Effector CD8-positive, alpha-beta T cell (primary cell): ENCODE measurements at places on chromosomes 11 and 22.

- peak; percentile 54 for DNase-seq
Measured at GRCh38 chr11:8099291-8099899, 18.4 kb downstream of the TUB start.

DNA sequence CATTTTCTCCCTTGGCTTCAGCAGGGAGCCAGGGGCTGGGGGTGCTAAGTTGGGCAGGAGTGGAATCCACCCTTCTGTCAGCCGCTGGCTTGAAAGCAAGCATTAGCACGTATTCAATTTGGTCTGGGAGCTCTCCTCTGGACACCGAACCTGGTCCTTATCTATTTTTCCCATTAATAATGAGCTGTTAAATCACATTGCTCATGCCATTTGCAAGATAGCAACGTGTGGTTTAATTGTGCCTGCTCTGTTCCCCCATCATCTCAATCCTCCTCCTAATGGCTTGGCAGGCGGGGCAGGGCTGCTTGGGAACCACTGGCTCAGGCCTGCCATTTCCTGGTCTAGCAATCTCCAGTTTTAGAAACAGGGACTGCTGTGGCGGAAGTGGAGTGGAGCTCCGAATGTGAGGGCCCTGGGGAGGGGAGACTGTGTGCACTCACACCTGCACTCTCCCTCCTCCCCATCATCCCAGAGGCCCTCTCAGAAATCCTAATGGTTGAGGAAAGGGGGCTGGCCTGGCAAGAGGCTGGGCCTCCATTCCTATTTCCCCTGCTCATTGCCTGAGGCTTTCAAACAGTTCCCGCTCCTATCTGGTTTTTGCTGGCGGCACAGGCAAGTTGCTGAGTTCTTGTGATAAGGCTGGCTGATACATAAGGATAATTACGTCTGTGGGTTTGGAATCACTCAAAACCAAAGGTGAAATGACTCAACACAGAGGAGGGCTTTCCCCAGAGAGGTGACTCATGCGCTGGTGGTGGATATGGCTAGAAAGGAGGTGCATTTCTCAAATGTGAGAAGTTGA lies 201.2 kb upstream of the E2F8 start:
- DNase-seq = no peak

- no peak for DNase-seq
Measured at GRCh38 chr11:65304613-65305012, 10.1 kb upstream of the CDC42EP2 start.

- no peak for DNase-seq
Measured at GRCh38 chr11:2740275-2740940, 40.6 kb upstream of the KCNQ1OT1 start.

DNA sequence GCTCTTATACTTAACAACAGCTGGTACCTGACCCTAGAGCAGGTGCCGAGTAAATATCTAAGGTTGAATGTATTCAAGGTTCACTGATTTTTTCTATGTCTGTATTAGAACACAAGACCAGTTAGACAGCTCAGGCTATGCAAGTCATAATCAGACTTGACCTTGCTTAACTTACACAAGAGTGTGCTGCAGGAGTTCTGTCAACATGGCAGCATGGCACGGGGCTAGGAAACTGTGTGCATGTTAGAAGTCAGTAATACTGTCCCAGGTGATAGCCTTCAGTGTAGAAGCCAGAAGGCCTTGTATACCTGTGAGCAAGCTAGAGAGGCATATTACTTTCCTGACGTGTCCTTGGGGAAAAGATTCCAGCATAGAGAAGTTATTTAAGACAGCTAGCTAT lies 253.1 kb downstream of the FAT3 start:
- DNase-seq = no peak

GRCh38 chr22:25076336-25076735 lies 123.3 kb upstream of the CRYBB3 start:
- no peak for DNase-seq

- no peak for DNase-seq
Measured at GRCh38 chr11:10694486-10695239, 1.1 kb upstream of the IRAG1 start.

- DNase-seq = no peak
Measured at GRCh38 chr22:30210235-30210909, 36.2 kb downstream of the LIF start.

- DNase-seq = no peak
Measured at GRCh38 chr11:3342709-3343108, 36.2 kb downstream of the ZNF195 start.

DNA sequence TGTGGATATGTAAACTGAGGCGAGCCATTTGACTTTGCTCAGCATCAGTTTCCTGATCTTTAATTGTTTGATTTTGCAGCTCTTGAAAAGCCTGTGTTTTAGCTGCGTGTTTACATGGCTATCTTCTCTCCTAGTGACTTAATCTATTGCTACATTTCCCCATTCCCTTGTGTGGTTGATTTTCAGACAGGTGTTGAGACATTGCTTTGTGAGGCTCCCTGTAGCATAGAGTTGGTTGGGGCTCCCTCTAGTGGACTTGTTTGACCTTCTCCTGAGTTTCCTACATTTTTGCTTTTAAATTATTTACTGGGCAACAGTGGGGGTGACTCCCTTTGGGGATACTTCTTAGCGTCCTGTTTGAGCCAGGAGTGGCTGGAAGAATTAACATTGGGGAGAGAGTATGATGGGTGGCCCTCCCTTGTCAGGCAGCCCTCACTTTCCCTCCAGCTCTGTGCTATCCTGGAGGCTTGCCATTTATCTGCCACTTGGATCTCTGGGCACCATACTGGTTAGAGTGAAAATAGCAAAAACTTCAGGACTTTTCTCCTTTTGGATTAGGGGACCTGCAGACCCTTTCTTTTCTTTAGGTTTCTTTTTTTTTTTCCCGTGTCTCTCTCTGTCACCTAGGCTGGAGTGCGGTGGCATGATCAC lies 9.2 kb upstream of the CBL start:
- peak; percentile 36 for DNase-seq

DNA sequence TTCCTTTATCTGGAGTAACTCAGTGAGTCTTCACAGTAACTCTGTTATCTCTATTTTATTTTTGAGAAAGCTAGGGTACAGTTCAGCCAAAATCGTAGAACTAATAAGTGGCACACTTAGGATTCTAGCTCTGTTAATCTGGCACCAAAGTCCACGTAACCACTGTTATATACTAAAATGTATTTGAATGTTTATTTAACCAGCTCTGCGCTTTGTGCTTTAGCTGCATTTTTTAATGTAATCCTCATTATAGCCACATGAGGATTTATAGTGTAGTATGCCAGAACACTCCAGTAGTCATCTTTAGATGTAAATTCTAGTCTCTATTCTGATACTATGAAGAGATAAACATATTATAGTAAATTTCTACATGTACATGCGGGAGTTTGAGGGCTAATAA lies 36.8 kb downstream of the YAP1 start:
- DNase-seq = no peak

- DNase-seq = no peak
Measured at GRCh38 chr11:46345131-46345597, 2.1 kb upstream of the DGKZ start.

GRCh38 chr22:19062943-19063308 lies 59.3 kb downstream of the DGCR2 start:
- DNase-seq = no peak

- DNase-seq = no peak
Measured at GRCh38 chr11:130308886-130309285, 5.8 kb downstream of the ZBTB44 start.

GRCh38 chr11:77455740-77456139 lies 18.2 kb downstream of the PAK1 start:
- DNase-seq = no peak

DNA sequence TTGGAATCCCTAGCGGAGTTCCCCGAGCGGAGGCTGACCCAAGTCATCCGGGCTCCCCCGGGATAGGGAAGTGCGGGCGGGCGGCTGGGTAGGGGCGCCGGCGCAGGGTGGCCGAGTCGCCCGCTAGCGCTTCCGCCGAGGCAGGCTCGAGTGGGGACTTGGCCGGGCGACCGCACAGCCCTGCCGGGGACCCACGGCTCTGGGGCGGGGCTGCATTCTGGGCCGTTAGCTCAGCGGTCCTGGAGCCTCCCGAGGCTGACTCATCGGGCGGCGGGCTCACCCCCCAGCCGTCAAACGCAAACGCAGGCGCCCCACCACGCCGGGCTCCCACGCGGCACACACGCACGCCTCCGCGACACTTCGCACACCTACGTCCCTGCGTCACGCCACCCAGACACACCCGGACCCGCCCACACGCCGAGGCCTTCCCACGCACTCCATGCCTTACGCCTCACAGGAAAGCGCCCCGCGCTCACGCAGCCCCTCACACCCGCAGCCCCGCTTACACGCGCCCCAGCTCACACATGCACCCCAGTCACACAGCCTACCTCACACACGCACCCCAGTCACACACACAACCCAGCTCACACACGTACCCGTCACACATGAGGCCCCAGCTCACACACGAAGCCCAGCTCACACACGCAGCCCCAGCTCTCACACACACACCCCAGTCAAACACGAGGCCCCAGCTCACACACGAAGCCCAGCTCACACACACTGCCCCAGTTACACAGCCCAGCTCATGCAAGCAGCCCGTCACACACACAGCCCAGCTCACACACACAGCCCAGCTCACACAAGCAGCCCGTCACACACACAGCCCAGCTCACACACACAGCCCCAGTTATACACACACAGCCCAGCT lies 1.2 kb downstream of the PHLDB1 start:
- peak; percentile 85 for DNase-seq

GRCh38 chr11:48000432-48000831 lies 20.1 kb downstream of the PTPRJ start:
- no peak for DNase-seq

DNA sequence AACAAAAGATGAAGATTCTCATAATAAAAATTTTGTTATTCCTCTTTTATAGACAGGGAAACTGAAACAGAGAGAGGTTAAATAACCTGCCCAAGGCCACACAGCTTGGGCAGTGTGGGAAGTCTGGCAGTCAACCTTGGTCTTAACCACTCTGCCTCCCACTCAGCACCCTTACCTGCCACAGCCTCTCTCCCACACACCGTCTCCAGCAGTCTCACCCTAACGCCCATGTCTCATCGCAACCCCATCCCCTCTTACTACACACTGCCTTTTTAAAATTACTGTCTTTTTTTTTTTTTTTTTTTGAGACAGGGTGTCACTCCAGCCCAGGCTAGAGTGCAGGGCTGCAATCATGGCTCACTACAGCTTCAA lies 25.0 kb downstream of the ARRB1 start:
- DNase-seq = no peak

DNA sequence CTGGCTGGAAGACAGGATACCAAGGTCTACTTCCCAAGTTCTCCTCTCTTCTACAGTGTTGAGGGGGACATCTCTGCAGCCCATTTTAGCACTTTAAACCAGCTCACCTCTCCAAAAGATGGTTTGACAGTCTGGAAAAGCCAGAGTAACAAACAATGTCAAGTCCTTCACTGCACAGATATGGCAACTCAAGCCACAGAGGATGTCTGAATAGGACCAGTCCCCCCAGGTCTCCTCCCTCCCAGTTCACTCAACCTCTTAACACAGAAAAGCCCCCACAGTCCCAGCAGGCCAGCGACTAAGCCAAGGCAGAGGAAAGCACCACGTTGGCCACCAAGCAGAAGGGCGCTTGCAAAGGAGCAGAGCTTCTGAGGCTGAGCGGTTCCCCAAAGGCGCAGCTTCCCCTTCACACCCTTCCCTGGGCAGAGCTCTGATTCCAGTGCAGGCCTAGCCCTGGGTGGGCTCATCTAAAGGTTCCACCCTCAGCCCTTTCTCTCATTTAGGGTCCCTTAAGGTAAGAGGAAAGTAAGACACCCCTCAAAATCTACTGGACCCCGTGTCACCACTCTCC lies 62.7 kb downstream of the PAK1 start:
- peak; percentile 1 for DNase-seq

DNA sequence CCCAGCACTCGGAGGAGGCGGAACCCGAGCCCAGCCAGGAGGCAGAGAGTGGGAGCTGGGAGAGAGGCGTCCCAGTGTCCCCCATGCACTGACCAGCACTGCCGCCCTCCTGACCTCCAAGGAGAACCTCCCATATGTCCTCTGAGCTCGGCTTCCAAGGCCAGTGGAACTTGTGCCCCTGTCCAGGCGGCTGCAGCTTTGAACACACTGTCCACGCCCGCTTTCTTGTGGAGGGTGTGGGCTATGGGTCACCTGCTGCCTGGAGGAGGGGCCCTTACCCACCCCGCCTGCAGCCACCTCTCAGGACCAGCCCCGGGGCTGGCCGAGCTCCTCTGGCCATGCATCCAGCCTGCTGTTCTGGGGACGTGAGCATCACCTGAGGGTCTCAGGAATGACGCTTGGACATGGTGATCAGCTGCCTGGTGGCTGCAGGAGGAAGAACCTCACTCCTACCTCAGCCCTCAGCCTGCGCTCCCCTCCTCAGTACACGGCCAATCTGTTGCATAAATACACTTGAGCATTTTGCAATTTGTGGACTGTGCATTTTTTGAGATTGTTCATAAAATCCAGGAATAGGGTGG lies 22.2 kb upstream of the MUC5B start:
- no peak for DNase-seq

DNA sequence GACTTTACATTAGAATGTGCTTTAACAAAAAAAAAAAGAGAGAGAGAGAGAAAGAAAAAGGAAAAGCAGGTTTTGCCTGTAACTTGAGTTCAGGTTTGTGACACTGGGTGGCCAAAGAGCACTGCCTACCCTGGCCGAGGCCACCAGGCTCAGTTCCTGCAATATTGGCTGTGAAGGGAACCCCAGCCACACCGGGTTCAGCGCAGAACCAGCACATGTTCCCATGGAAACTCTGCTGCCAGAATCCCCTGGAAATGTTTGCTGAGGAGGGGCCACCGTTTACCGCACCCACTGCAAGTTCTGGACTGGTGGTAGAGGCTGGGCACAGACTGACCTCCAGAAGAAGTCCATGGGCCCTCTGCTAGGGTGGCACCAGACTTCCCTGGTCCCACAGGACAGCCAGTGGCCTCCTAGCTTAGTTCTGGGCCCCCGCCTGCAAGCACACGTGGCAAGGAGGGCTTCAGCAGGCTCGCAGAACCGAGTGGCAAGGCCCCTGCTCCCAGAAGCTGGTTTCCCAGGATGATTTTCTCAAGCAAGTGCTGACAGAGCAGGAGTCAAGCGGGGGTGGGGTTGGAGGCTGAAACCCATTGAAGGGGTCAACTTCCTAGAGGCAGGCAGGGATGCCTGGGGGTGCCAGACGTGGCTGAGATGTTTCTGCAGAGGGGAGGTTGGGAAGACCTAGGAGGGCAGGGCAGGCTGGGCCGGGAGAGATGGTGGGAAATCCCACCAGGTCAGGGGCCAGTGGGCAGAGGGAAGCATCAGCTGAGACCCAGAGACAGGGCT lies 51.2 kb downstream of the NFAM1 start:
- DNase-seq = no peak

GRCh38 chr11:9126636-9127035 lies 35.2 kb upstream of the SCUBE2 start:
- DNase-seq = no peak

- no peak for DNase-seq
Measured at GRCh38 chr11:130278151-130278550, 36.6 kb downstream of the ZBTB44 start.

GRCh38 chr22:45101515-45102227 lies 62.1 kb upstream of the NUP50 start:
- DNase-seq = no peak
